ENCODE measurements at places on chromosomes 16 and 17. TPM values are rescaled to one million over a fixed set of nuclear protein-coding genes. Genes with fewer than 3 reads are reported as not detected.

The PNMT gene
- 6.8 TPM for total RNA-seq

The HOXB7 gene
- total RNA-seq, result not detected

The WFIKKN1 gene
- total RNA-seq, result 2.0 TPM

The KRT13 gene
- not detected for total RNA-seq

The KRTAP4-9 gene
- not detected for total RNA-seq

The GDPD1 gene
- 45.2 TPM for total RNA-seq

The HBZ gene
- not detected for total RNA-seq

The BTBD17 gene
- total RNA-seq, result 0.68 TPM

The SULT1A4 gene
- total RNA-seq, result 3.9 TPM

The VTN gene
- total RNA-seq, result 2.8 TPM

The RILP gene
- total RNA-seq, result 14.4 TPM

The FOXL1 gene
- total RNA-seq, result 0.46 TPM

The AMZ2 gene
- total RNA-seq, result 102 TPM

The STAT5A gene
- total RNA-seq, result 7.0 TPM

The GNGT2 gene
- total RNA-seq, result 2.7 TPM

The ODAD4 gene
- 4.5 TPM for total RNA-seq

The SYNGR2 gene
- total RNA-seq, result 28.7 TPM

Data from dorsolateral prefrontal cortex (tissue), 122 donors.